ENCODE measurements at places on chromosomes 11 and 22. TPM values are rescaled to one million over a fixed set of nuclear protein-coding genes. Genes with fewer than 3 reads are reported as not detected.

Gene LIF
- total RNA-seq, result 25.4 TPM

Gene SLC7A4
- not detected for total RNA-seq

Gene SLC22A12
- not detected for total RNA-seq

Gene MAP6
- 10.6 TPM for total RNA-seq

Gene TNNI2
- total RNA-seq, result not detected

Gene MFNG
- total RNA-seq, result 0.86 TPM

Gene MFRP
- total RNA-seq, result not detected

Gene CELSR1
- 19.6 TPM for total RNA-seq

Gene VPS51
- total RNA-seq, result 51.1 TPM
